ENCODE measurements at places on chromosomes 6 and 20.

- DNase-seq = no peak
Measured at GRCh38 chr6:111190637-111191036, 103.3 kb downstream of the SLC16A10 start.

- no peak for DNase-seq
Measured at GRCh38 chr20:53036992-53037391, 64.8 kb downstream of the TSHZ2 start.

DNA sequence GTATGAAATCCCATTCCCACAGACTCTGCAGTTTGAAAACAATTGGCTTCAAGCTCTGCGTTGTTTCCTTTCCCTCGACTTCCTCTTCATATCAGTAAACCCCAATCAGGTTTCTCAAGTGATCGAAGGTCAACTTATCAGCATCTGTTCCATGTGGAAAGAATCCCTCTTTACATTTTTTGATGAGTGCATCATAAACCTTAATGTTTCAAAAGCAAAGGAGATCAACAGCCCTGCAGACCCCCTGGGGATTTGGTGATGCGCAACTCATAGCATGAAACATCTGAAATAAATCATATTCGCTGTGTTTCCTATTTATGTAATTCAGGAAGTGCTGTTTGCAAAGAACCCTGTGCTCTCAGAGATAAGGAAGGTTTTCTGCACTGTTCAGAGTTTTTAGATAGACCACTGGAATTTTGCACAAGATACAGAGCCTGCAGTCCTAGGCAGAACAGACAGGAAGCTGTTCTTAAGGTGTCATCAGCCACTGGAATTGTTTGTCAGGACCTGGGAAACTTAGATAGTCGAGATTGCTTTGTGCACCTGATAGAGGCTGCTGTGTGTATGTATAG, 216.0 kb downstream of the HIVEP2 start:
- no peak for DNase-seq

GRCh38 chr20:22999756-23000155, 35.4 kb upstream of the SSTR4 start:
- DNase-seq = no peak

- no peak for DNase-seq
Measured at GRCh38 chr6:158303210-158303731, 9.0 kb upstream of the TULP4 start.

GRCh38 chr20:34458631-34459030, 57.6 kb upstream of the DYNLRB1 start:
- no peak for DNase-seq

DNA sequence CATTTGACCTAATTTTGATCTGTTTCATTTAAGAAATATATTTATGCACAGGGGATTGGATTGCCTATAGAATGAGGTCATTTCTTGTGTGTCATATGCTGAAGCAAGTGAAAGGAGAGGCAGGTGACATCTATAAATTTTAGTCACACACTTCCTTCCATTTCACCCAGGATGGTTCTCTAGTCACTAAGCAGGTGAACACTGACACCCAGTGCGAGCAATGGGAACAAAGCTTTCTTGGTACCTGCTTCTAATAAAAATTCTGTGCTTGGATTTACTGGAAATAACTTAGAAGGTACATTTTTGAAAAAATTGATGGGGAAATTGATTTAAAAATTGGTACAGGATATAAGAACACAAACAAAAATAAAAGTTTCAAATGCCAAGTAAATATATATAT, 66.9 kb upstream of the MC3R start:
- no peak for DNase-seq

DNA sequence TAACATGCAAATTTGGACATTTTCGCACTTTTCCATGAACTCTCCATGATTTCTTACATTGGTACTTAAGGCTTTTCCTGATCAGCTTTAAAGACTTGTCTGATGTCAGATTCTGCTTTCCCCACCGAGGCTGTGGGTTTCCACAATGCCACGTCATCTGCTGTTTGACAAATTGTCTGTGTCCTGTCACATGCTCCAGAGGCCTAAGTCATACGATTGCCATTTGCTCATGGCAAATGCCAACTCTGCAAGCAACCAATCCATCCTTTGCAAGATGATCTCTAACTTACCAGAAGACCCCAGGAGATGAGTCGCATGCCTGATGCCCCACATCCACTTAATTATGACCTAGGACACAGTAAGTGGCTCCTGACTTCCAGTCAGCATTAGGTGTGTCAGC, 556.5 kb downstream of the BMP2 start:
- DNase-seq = no peak

DNA sequence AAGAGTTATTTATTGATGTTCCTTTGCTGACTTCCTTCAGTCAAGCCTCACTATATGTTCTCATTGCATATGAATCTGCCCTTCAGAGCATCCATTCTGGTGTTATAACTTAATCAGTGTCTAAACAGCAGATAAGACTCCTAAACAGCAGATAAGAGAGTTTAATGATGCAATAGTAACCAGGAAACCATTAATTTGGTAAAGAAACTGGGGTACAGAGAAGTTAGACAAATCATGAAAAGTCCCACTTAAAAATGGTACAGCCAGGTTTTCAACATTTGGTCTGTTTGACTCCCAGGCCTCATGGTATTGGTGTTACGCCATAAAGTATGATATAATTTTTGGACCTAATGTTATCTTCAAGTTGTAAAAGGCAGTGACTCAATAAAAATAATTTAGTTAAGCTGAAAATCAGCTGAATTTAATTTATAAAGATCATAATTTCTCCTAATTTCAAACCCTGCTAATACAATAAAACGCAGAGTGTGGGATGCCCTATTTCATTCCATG, 127.4 kb upstream of the DST start:
- no peak for DNase-seq

GRCh38 chr6:146574211-146574610, 24.6 kb upstream of the ADGB start:
- DNase-seq = no peak

- DNase-seq = no peak
Measured at GRCh38 chr6:157068691-157069324, 254.5 kb downstream of the TMEM242 start.

GRCh38 chr20:59448851-59449444, 148.5 kb downstream of the EDN3 start:
- DNase-seq = no peak

GRCh38 chr6:1390133-1390945, 963 bp downstream of the FOXF2 start:
- peak; percentile 60 for DNase-seq

DNA sequence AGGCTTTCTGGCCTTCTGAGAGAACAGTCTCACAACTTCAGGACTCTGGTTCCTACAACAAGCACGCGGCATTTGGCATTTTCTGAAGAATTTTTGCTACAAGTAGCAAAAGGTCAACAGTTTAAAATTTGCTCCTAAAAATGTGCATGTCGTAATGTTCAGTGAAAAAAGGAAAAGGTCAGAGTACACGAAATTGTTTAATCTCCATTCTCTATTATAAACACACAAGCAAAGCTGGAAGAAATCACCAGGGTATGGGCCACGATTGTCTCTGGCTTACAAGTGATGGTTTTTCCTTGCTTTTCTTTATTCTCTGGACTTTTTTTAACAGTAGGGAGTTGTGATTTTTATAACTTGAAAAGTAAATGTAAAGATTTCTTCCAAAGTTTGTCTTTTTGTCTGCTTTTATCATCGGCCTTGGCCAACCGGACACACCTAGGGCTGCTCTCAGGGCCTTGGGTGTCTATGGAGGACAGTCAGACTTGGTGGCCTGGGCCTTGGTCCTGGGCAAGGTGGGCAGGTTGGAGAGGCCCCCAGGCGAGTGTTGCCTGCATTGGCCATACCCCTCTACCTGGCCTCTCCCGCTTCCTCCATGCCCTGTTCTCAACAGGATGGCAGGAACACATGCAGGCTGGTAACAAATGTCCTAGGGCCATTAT, 32.4 kb downstream of the PLEKHG1 start:
- no peak for DNase-seq

DNA sequence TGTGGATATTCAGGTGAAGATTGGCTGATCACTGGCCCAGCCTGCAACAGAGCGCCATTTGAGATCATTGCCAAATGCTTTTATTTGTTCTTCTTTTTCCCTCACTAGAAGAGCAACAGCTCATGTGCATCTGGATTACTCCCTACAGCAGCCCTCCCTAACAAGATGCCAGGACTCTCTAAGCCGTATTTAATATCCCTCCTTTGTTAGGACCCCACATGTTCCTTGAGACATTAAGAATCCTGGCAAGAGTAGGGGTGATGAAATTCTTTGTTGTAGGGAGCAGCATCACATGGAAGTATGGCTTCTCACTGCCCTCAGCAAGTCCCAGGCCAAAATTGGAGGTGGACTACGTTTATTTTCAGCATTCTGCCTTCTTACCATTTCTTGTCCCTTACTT, 167.8 kb downstream of the PAX1 start:
- no peak for DNase-seq

- peak; percentile 79 for DNase-seq
Measured at GRCh38 chr6:84774157-84774984, 10.0 kb upstream of the TBX18 start.

DNA sequence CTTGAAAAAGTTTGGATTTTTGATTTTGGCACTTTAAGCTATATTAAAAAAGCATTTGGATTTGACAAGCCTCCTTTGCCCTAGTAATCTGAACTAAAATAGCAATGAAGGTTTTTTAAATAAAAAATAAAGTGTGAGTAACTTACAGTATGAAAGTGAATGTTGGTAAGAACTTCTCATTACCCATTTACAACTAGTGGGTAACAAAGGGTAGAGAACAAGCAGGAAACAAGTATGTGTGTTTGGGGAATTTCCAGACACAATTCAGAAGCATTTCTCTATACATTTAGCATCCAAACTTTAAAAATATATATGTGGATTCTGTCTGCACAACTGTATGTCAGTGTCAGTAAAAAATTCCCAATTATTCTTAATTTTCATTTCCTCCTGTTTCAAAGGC, 2.9 kb downstream of the TMEM30A start:
- no peak for DNase-seq

- peak; percentile 28 for DNase-seq
Measured at GRCh38 chr6:170087941-170088581, 202.8 kb downstream of the DLL1 start.

GRCh38 chr6:19851241-19852089, 14.3 kb downstream of the ID4 start:
- DNase-seq = peak; percentile 59

- no peak for DNase-seq
Measured at GRCh38 chr6:71466362-71466761, 177.8 kb downstream of the OGFRL1 start.
